ENCODE measurements at places on chromosomes 1 and 21.

- no peak for DNase-seq
These were observed 15.3 kb downstream of the AKR7A3 start for GRCh38 chr1:19273106-19273843.

GRCh38 chr1:20829531-20829930 lies 42.4 kb upstream of the HP1BP3 start:
- no peak for DNase-seq

GRCh38 chr1:35300376-35300775 lies 31.9 kb downstream of the ZMYM4 start:
- no peak for DNase-seq

DNA sequence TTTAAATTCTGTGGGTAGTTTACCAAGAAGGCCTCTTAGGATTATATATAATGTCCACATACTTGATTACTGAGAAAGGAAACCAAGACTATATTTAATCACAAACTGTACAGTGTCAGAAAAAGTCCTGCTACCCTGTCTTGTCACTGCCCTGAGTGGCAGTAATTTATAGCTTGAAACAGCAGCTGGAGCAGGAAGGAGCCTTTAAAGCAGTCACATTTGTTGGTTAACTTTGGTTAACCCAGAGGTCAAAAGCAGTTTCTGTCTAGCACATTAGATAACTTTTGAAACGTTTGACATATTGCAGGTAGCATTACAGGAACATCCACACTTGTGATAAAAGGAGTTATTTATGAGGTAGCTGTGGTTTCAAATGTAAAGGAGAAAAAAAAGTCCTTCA lies 161.7 kb downstream of the ROR1 start:
- no peak for DNase-seq

DNA sequence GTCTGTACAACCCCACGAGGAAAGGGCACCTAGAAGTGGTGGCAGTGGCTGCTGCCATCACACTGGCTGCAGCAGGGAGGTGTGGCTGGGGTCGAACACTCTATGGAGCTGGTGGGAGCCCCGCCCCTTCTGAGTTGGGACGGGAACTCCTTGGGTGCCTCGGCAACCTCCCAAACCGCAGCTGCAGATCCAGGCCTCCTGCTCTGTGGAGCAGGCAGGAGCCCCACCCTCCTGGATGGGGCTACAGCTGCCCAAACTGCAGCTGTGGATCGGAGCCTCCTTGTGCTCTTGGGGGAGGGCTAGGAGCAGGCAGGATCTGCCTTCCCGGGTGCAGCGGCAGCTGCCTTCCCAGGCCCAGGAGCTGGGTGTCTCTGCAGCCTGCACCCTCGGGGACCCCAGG lies 38.9 kb upstream of the TARDBP start:
- DNase-seq, result no peak
